ENCODE measurements at places on chromosomes 1 and 21.

DNA sequence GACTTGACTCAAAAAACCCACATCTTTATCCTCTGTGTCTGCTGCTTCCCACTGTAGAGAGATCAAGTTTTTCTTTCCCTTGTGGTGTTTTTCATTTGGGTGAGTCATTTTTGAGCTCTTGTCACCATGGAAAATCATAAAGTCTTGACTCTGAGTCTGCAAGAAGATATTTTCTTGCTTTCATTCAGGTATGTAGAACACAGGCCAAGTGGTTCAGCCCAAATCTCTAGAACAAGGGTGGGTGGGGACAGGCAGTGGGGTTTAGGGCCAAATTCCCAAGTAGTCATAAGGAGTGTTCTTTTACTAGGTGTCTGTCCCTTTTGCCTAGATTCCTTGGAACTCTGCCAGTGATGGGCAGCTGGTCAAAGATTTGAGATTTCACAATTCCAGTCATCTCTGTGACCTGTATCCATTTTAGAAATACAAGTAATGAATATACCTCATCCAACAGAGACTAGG is 21.5 kb upstream of the ARHGAP29 start:
- no peak for DNase-seq

DNA sequence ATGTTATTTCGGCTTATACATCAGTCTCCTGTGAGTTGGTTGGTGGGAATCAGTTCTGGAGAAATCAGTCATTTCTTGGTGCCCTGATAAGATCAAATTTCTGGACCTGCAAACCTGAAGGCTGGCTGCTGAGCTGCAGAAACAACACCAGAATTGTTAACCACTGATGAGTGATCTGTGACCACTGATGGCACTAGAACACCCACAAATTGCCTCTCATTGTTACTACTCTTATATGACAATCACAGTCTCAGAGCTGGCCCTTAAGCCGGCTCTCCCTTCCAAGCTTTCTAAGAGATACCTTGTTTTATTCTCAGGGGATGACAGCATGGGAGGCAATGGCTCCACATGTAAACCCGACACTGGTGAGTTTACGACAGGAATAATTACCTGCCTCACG is 1.9 kb downstream of the C1orf162 start:
- no peak for DNase-seq

GRCh38 chr1:118122234-118123004 is 62.6 kb downstream of the SPAG17 start:
- DNase-seq, result no peak

DNA sequence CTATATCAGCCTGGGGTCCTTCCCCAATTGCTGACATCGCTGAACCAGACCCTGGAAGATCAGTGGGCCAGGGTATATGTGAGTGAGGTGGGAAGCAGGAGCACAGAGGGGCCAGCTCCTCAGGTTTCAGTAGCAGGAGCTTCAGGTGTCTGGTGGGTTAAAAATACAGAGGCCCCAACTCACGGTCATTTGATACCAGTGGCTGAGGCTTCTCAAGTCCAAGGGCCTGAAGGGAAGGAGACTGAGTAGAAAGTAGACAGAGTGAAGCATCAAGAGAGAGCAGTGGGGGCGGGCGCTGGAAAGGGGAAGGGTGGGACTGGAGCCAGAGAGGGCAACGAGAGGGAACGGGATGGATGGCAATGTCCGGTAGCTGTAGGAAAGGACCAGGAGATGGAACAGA is 2.0 kb upstream of the CASQ1 start:
- DNase-seq, result no peak

GRCh38 chr1:29354511-29355098 is 118.3 kb downstream of the PTPRU start:
- DNase-seq, result no peak

GRCh38 chr1:168719306-168720111 is 9.5 kb downstream of the DPT start:
- DNase-seq, result no peak

- no peak for DNase-seq
Observed at GRCh38 chr21:46063734-46064680, 33.9 kb upstream of the COL6A2 start.

GRCh38 chr1:95207223-95207935 is 26.6 kb upstream of the RWDD3 start:
- no peak for DNase-seq

GRCh38 chr1:15622712-15623373 is 5.6 kb downstream of the DDI2 start:
- no peak for DNase-seq

GRCh38 chr1:225652729-225653462 is at the start of gene ENAH:
Gene ENAH, minus strand, starts transcription at chr1:225653123. Its CDS starts 433 bp downstream, at chr1:225652690.
- peak; percentile 48 for DNase-seq
